NCI-H1092 treated with DMSO at 0.1 percent for 48 hours (cell line): ENCODE measurements at places on chromosomes 7 and 10.
A peak's percentile ranks its signal among the peaks of the same experiment; 100 is the strongest.

DNA sequence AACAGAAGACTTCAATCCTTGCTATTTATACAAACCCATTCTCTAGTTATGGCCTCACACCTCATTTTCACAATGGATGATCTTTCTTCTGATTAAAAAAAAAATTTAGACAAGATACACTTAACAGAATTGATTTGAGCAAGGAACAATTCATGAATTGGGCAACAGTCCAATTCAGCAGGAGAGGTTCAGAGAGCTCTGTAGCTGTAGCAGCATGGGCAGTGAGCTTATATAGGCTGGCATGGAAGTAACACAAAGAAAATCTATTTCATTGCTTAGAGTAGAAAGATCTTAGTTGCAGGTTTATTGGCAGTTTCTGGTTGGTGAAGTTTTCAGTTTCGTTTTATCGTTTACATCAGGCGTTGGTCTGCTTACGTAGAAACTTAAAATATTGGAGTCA lies 23.0 kb upstream of the LRGUK start:
- DNase-seq = no peak

GRCh38 chr10:50417486-50417885 lies 166.2 kb upstream of the ASAH2 start:
- no peak for DNase-seq

GRCh38 chr10:126638542-126638941 lies 32.0 kb downstream of the C10orf90 start:
- DNase-seq = no peak

DNA sequence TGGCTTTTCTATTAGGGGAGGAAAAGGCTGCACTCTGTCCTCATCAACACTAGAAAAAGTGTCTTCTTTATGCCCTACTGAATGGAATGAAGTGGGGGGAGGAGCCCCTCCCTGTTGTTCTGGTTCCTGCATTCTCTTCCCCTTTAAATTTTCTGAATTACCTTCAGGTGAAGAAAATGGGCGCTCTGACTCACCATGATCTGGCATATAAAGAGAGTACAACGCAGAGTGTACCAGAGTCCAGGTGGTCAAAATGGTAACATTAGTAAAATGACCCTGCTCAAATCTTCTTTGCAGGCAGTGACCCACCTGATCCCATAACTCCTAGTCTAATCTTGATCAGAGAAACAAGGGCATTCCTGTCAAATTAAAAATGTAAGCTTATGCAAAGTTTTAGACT lies 80.7 kb downstream of the THSD7A start:
- DNase-seq = no peak

DNA sequence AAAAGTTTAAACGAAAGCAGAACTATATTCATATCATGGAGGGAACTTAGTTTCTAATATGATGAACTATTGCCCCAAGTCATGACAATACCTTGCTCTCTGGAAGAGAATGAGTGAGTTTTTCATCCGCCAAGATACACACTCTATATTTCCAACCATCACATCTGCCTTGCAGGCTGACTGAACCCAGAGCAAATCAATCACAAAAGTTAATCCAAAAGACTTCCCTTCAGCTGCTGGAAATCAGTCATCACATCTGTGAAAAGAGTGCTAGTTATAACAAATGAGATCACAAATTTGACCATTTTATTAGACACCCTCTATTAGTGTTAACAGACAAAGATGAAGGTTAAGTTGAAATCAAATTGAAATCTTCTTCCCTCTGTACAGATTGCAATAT lies 261.7 kb upstream of the PRKCQ start:
- DNase-seq = no peak

DNA sequence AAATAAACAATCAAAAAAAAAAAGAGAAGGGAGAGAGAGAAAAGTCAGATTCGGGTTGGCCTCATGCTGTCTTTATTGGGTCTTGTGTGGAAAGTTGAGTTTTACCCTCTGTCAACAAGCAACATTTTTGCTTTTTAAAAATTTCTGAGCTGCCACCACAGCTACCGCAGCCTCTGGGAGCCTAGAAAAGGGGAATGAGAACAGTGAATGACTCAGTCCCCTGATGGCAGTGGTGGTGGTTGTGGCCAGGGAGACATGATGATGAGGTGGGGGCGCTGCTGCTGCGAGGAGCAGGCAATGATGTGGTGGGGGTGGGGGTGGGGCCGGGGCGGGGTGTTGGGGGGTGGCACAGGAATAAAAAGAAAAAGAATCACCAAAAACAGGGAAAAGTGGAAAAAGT lies 20.0 kb upstream of the CREB3L2 start:
- DNase-seq = no peak

- no peak for DNase-seq
These were observed 7.3 kb upstream of the CCDC6 start for GRCh38 chr10:59913547-59914237.

DNA sequence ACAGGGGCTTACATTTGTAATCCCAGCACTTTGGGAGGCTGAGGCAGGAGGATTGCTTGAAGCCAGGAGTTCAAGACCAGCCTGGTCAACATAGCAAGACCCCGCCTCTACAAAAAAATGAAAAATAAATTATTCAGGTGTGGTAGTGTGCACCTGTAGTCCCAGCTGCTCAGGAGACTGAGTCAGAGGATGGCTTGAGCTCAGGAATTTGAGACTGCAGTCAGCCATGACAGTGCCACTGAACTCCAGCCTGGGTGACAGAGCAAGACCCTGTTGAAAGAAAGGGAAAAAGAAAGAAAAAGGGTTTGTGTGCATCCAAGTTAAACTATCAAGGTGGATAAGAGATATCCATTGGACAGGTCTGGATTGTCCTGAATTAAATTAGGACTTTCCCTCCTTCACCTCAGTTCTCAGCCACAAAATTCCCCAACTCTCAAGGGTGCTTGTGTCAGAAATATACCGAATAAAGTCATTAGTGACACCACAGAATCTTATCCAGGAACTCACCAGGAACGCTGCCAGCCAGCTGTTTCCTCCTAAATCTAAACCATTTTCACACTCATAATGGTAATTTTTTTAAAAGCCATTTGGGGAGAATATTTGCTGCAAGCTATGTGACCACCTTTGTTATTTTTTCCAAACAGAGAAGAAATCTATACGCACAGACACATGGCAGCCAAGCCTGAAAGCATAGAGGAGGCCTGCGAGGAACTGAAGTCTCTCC lies 12.0 kb downstream of the AFAP1L2 start:
- DNase-seq = no peak

DNA sequence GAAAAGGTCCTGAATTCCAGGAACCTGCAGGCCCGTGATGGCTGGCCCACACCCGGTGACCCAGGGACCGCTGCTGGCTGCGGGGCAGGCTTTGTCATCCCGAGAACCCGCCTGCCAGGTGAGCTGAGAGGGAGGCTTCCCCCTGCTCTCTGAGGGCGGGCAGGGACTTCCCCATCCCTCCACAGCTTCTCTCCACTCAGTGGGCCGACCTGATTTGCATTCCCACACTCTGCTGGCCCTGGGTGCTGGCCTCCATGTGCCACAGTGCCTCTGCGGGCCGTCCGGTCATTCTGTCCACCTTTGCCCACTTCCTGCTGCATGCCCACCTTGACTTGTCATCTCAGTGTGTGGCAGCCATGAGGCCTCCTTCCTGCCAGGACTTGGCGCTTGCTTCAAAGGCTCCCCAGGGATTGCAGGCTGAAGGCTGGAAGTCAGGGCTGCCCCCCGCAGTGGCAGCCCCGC lies 35.3 kb downstream of the PALD1 start:
- no peak for DNase-seq

DNA sequence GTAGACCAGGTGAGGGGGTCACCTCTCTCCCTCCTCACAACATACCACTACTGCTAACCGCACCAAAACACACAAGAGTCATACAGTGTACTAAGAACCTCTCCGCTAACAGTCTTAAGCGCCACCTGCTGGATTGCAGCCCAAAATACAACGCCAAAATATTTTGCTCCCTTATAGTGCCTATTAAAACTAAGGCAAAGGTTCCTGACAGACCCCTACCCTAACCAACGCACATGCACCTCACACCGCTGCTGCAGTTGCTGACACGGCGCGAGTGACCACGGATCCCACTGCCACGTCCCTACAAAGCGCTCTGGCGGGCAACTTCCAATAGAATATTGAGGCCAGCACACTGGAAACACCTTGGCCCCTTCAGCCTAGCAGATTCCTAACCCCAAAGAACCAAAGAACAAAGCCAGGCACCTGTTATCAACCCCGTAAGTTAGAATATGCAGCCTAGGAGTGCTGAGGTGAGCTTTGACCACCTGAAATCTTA lies 563.6 kb upstream of the SEMA3D start:
- DNase-seq = peak; percentile 50

- DNase-seq = no peak
These were observed 17.4 kb upstream of the ZNF37A start for GRCh38 chr10:38076687-38077086.

DNA sequence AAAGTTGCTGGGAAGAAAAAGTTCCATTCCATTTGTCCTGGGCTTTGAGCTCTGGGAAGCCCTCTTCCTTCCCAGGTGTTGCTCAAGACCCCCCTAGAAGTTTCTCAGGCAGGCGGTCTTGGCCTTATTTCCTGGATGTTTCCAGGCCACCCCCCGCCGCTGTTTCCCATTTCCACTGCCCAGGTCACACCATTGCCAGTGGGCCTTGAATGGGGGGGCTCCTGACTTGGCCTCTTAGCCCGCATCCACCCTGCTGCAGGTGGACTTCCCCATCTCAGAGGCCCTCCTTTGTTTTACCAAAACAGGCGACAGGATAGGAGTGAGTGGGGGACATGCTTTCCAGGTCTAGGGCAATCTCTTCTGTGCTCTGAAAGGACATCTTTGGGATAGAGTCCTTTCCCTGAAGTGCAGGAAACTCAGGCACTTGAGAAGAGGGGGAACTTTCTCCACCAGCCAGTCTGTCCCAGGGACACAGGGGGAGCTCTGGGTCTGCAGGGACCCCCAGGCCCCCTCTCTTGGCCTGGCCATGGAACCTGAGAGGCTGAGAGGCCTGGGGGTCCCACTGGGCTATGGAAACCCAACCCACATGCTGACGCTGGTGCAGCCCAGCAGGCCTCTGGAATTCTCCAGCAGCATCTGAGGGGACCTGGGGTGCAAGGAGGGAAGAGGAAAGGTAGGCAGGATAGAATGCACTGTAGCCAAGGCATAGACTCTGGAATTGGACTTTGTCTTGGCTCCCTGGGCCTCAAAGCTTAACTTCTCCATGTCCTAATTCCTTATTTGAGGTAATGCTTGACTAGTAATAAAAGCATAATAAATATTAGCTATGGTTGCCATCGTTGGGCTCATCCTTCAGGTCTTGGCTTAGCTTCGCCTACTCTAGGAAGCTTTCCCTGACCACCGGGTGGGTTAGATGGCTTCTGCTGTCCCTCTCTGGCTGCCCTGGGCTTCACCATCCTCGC lies 17.6 kb downstream of the NEURL1 start:
- DNase-seq = no peak

GRCh38 chr7:142881586-142882337 lies 3.8 kb downstream of the TRPV6 start:
- no peak for DNase-seq

- no peak for DNase-seq
These were observed 23.8 kb downstream of the DIP2C start for GRCh38 chr10:665579-666091.

- no peak for DNase-seq
These were observed 43.1 kb upstream of the FOXK1 start for GRCh38 chr7:4638781-4639575.

GRCh38 chr10:125114761-125115391 lies 45.5 kb downstream of the CTBP2 start:
- DNase-seq = no peak
